ENCODE measurements at places on chromosomes 1 and 21. TPM values are rescaled to one million over a fixed set of nuclear protein-coding genes. Genes with fewer than 3 reads are reported as not detected.
A peak's percentile ranks its signal among the peaks of the same experiment; 100 is the strongest.

GRCh38 chr1:11355559-11356475 lies 82.8 kb downstream of the UBIAD1 start:
- H3K27me3 ChIP-seq = peaks cover 32% of the 10 kb centered on the region
- no peak overlapping the region for H3K4me3 ChIP-seq
- H3K36me3 ChIP-seq = no peaks in the 10 kb centered on the region
- no peak for DNase-seq

GRCh38 chr1:89946532-89946931 lies 48.4 kb upstream of the ZNF326 start:
- peak overlapping the region; percentile 53 for H3K27ac ChIP-seq
- no peaks in the 10 kb centered on the region for H3K27me3 ChIP-seq
- no peak overlapping the region for H3K4me3 ChIP-seq
- no peaks in the 10 kb centered on the region for H3K36me3 ChIP-seq
- peak; percentile 22 for DNase-seq
- H3K4me1 ChIP-seq = peaks cover 21% of the 10 kb centered on the region

DNA sequence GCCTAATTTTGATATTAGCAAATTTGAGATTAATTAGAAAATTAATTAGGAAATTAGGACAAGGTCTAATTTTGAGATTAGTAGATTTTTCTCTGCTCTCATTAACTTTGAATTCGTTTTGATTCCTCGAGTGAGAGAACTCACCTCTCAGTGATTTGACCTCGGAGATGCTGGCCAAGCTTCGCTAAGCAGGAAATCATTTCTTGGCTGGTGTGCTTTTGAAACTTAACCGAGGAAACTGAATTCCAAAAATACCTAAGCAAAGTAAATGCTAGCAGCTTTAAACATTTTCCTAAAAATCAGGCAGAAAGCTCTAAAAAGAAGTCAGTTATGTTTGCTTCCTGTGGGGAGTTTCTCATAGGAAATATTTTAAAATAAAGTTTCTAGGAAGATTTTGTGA lies 34.9 kb downstream of the CDC14A start:
- no peaks in the 10 kb centered on the region for H3K36me3 ChIP-seq
- no peak overlapping the region for H3K4me3 ChIP-seq
- peak overlapping the region; percentile 57 for H3K27ac ChIP-seq
- no peaks in the 10 kb centered on the region for H3K27me3 ChIP-seq
- H3K4me1 ChIP-seq = peaks cover 1% of the 10 kb centered on the region
- peak; percentile 53 for DNase-seq

DNA sequence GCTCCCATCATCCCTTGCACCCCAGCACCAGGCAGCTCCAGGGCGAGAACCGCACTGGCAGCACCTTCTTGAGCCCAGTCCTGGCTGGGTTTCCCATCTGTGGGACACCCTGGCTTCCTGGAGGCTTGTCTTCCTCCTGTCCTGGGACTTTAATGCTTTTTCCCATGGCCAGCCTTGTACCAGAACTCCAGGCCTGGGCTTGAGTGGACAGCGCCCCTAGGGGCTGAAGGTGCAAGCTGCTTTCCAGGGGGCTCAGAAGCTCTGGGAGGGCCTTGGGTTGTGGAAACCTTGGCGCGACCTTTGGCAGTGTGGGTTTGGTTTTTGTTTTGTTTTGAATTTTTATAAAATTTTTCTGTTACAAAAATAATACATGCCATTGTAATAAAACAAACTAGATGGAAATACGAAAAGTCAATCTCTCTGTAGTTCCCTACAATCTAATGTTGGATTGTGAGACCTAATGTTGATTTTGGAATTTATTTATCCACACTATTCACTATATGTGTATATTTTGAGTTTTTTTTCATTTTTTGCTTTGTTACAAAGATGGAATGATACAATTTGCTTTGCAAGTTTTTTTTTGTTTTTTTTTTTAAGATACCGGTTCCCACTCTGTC lies 33.8 kb upstream of the RPL11 start:
- peak; percentile 35 for DNase-seq
- H3K27ac ChIP-seq = no peak overlapping the region
- no peaks in the 10 kb centered on the region for H3K36me3 ChIP-seq
- no peaks in the 10 kb centered on the region for H3K4me1 ChIP-seq
- H3K4me3 ChIP-seq = no peak overlapping the region

DNA sequence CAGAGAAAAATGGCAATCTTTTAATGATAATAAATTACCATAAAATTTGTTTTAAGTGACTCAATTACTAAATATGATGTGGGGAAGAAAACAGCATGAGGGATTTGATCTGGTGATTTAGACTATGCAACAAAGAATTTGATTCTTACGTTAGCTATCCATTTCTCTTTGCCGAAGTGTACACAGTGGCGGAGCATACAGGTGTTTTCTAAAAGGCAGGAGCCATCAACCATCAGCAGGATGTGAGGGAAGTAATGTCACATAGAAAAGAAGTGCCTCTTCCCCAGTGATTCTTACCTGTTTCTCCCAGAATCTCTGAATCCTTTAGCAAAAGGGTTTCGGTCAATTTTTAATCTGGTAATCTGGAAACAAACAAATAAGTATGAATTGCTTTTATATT lies 74.3 kb downstream of the TBX15 start:
- no peaks in the 10 kb centered on the region for H3K27me3 ChIP-seq
- H3K27ac ChIP-seq = no peak overlapping the region
- H3K4me3 ChIP-seq = no peak overlapping the region
- no peaks in the 10 kb centered on the region for H3K4me1 ChIP-seq

DNA sequence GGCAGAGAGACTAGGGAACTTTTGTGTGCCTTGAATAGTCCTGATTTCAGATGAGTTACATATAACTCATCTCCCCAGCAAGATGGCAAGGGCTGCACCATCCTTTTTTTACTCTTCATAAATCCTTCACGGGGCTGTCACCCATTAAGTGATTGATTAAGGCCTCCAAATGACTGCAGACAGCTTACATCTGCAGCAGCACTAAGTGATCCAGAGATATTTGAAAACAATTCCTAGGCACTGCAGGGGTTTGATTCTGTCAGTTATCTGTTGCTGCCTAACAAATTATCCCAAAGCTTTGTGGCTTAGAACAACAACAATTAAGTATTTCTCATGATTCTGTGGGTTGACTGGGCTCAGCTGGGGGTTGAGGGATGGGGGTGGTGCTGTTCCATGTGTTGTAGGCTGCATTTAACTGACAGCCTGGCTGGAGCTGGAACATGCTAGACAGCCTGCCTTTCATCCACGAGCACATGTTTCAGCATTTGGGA lies 19.3 kb downstream of the TEX38 start:
- no peak overlapping the region for H3K27ac ChIP-seq
- no peak for DNase-seq
- H3K4me3 ChIP-seq = no peak overlapping the region
- H3K4me1 ChIP-seq = 0 out of 2 replicates have a peak, but pooled peaks cover 4% of the 10 kb centered on the region
- H3K36me3 ChIP-seq = peaks cover 39% of the 10 kb centered on the region

DNA sequence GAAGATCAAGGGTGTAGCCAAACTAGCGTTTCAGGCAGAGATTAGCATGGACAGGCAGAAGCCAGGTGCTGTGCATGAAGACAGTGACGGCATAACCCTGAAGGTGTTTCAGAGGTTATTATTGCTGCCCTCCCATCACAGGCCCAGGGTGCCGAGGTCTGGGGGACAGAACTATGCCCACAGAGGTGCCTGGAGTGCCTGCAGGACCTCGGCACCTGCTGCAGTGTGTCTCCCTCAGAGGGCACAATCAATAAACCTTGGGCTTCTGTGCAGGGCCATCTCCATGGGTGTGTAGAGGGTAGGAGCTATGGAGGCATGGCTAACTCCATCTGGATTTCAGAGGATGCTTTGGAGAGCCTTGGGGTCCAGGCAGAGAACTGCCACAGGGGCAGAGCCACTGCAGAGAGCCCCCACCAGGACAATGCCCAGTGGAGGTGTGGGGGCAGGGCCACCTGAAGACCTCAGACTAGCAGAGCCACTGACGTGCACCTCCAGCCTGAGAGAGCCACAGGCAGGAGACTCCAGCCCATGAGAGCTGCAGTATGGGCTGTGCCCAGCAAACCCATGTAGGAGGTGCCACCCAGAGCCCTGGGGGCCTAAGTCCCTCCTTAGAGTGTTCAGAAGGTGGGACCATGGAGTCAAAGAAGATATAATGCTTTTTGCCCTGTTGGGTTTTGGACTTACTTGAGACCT lies 5.7 kb upstream of the ABCG1 start:
- H3K27ac ChIP-seq = no peak overlapping the region
- H3K36me3 ChIP-seq = no peaks in the 10 kb centered on the region
- H3K4me1 ChIP-seq = peaks cover 2% of the 10 kb centered on the region
- DNase-seq = no peak
- no peak overlapping the region for H3K4me3 ChIP-seq
- H3K27me3 ChIP-seq = peaks cover 19% of the 10 kb centered on the region

DNA sequence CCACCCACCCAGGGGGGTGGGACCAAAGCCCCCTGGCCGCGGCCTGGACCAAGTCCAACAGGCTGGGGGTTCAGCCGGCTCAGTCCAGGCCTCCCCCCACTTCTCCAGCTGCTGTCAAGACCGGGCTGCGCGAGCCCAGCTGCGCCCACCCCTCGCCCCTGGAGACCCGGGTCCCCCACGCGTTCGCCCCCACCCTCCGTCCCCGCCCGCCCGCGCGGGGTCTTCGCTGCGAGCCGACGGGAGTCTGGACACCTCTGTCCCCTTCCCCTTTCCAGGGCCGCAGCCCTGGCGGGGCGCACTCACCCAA lies 253 bp downstream of the RAP1GAP start:
- H3K27me3 ChIP-seq = peaks cover 71% of the 10 kb centered on the region
- H3K4me3 ChIP-seq = peak overlapping the region; percentile 22
- H3K4me1 ChIP-seq = peaks cover 4% of the 10 kb centered on the region
- H3K27ac ChIP-seq = no peak overlapping the region
- no peak for DNase-seq

GRCh38 chr1:65151641-65152040 lies 3.6 kb downstream of the AK4 start:
- H3K27me3 ChIP-seq = peaks cover 15% of the 10 kb centered on the region
- H3K36me3 ChIP-seq = no peaks in the 10 kb centered on the region
- H3K4me3 ChIP-seq = no peak overlapping the region
- H3K27ac ChIP-seq = no peak overlapping the region

DNA sequence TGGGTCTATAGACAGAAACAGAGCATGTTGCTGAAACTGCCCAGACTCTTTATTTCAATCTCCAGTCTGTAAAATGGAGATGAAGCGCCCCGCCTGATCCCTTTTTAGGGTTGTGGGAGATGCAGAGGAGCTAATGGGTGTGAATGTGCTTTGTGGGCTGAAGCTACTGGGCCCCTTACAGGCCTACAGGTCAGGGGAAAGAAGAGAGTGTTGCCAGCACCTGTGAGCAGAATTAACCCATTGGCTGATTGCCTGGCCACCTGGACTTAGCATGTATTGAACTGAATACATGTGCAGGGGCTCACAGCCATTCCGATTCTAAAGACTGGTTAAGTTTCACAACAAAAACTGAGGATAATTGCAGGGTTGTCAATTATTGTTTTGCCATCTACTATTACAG lies 13.9 kb upstream of the ATF3 start:
- H3K36me3 ChIP-seq = no peaks in the 10 kb centered on the region
- H3K27ac ChIP-seq = no peak overlapping the region
- H3K4me3 ChIP-seq = no peak overlapping the region
- peaks cover under 1% of the 10 kb centered on the region for H3K27me3 ChIP-seq
- H3K4me1 ChIP-seq = peaks cover 10% of the 10 kb centered on the region
- no peak for DNase-seq

GRCh38 chr1:89025928-89026327 lies 3.3 kb upstream of the GBP3 start:
- H3K4me1 ChIP-seq = peaks cover 3% of the 10 kb centered on the region
- no peaks in the 10 kb centered on the region for H3K36me3 ChIP-seq
- no peaks in the 10 kb centered on the region for H3K27me3 ChIP-seq
- no peak for DNase-seq
- H3K4me3 ChIP-seq = no peak overlapping the region
- no peak overlapping the region for H3K27ac ChIP-seq

GRCh38 chr1:230431527-230431926 lies 5.4 kb upstream of the PGBD5 start:
- H3K27me3 ChIP-seq = no peaks in the 10 kb centered on the region
- H3K27ac ChIP-seq = no peak overlapping the region
- no peak for DNase-seq

GRCh38 chr1:175268720-175269119 lies 76.1 kb upstream of the KIAA0040 start:
- H3K4me1 ChIP-seq = no peaks in the 10 kb centered on the region
- DNase-seq = no peak
- H3K36me3 ChIP-seq = no peaks in the 10 kb centered on the region

The RCSD1 gene
- polyA plus RNA-seq = not detected

- no peaks in the 10 kb centered on the region for H3K4me1 ChIP-seq
- H3K27ac ChIP-seq = no peak overlapping the region
- no peak overlapping the region for H3K4me3 ChIP-seq
- no peak for DNase-seq
Observed at GRCh38 chr1:236736761-236737160, 50.5 kb downstream of the ACTN2 start.

GRCh38 chr1:219537223-219537631 lies 75.7 kb downstream of the ZC3H11B start:
- no peaks in the 10 kb centered on the region for H3K36me3 ChIP-seq
- no peak overlapping the region for H3K27ac ChIP-seq
- H3K4me3 ChIP-seq = no peak overlapping the region
- H3K27me3 ChIP-seq = no peaks in the 10 kb centered on the region
- H3K4me1 ChIP-seq = no peaks in the 10 kb centered on the region

- DNase-seq = no peak
- H3K4me1 ChIP-seq = peaks cover 4% of the 10 kb centered on the region
- H3K27ac ChIP-seq = no peak overlapping the region
- no peak overlapping the region for H3K4me3 ChIP-seq
- H3K36me3 ChIP-seq = peaks cover 28% of the 10 kb centered on the region
Observed at GRCh38 chr1:43541721-43542401, 11.2 kb downstream of the PTPRF start.

- no peaks in the 10 kb centered on the region for H3K4me1 ChIP-seq
- H3K27me3 ChIP-seq = no peaks in the 10 kb centered on the region
- H3K27ac ChIP-seq = no peak overlapping the region
- H3K4me3 ChIP-seq = no peak overlapping the region
- H3K36me3 ChIP-seq = no peaks in the 10 kb centered on the region
- no peak for DNase-seq
Observed at GRCh38 chr1:180597520-180597919, 34.3 kb upstream of the XPR1 start.

All from IMR-90 (cell line).